ENCODE measurements at places on chromosomes 7 and 10.

GRCh38 chr7:37372750-37373149 is 75.9 kb downstream of the ELMO1 start:
- DNase-seq: no peak

GRCh38 chr7:7102906-7103305 is 79.4 kb upstream of the C1GALT1 start:
- DNase-seq: no peak

DNA sequence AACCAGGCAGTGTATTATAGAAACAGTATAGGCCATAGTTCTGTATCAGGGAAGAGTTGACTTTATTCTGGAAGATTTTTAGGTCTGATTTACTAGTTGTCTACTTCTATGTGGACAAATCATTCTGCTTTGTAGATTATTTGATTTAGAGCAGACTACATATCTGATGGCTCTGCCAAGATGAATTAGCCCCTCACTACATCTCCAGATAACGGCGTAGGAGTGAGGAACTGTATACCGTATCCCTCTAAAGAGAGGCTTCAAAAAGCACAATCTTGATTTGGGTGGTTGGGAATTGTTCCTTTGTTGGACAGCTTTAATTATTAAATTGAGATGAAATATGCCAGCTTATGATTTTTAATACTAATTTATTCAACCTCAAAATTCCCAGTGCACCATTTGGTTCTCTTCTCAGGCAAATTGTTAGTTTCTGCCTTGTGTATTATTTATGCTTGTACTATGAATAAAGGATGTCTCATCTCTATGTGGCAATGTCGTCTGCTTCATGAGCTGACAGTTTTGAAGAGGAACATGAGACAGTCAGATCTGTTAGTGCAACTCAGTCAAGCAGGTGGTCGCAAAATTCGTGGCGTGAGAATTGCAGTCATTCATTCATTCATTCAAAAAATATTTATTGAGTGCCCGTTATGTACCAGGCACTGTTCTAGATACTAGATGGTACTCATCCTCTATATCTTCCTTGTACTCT is 422.8 kb downstream of the EXOC4 start:
- DNase-seq: no peak

- no peak for DNase-seq
Observed at GRCh38 chr7:1054861-1055450, 10.6 kb downstream of the GPR146 start.

- no peak for DNase-seq
Observed at GRCh38 chr10:120335553-120335952, 121.5 kb upstream of the PLPP4 start.

GRCh38 chr7:36036590-36036989 is 116.5 kb upstream of the EEPD1 start:
- no peak for DNase-seq

- no peak for DNase-seq
Observed at GRCh38 chr7:29084832-29085231, 61.5 kb downstream of the CPVL start.

DNA sequence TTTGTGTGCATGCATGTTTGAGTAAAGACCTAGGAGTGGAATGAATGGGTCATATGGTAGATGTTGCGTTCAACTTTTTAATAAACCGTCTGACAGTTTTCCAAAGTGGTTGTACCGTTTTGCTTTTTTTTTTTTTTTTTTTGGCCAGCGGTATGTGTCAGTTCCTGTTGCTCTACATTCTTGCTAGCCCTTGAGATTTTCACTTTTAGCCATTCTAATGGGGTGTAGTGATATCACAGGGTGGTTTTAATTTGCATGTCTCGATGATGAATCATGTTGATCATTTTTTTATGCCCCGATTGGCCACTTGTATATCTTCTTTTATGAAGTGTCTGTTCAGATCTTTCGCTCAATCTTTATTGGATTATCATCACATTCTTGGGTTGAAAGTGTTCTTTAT is 320.7 kb downstream of the CAMK1D start:
- no peak for DNase-seq

GRCh38 chr7:109529712-109530111 is 960.0 kb downstream of the DNAJB9 start:
- no peak for DNase-seq

DNA sequence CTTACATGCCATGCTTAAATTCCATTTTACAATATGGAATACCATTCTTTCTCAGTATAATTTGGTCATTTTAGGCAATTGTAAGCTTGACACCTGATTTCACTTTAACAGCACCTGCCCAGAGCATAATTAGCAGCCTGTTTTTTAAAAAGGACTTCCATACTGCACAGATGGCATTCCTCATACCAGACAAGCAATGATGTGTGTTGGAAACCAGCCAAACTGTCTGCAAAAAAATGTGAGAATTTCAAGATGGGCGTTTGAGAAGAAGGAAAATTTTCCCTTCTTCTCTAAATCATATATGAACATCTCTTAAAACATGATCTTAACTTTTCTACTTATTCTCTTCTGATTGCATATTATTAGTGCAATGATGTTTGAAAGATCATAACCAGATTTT is 40.4 kb upstream of the AGMO start:
- no peak for DNase-seq

GRCh38 chr10:77045085-77045484 is 592.5 kb downstream of the KCNMA1 start:
- no peak for DNase-seq

DNA sequence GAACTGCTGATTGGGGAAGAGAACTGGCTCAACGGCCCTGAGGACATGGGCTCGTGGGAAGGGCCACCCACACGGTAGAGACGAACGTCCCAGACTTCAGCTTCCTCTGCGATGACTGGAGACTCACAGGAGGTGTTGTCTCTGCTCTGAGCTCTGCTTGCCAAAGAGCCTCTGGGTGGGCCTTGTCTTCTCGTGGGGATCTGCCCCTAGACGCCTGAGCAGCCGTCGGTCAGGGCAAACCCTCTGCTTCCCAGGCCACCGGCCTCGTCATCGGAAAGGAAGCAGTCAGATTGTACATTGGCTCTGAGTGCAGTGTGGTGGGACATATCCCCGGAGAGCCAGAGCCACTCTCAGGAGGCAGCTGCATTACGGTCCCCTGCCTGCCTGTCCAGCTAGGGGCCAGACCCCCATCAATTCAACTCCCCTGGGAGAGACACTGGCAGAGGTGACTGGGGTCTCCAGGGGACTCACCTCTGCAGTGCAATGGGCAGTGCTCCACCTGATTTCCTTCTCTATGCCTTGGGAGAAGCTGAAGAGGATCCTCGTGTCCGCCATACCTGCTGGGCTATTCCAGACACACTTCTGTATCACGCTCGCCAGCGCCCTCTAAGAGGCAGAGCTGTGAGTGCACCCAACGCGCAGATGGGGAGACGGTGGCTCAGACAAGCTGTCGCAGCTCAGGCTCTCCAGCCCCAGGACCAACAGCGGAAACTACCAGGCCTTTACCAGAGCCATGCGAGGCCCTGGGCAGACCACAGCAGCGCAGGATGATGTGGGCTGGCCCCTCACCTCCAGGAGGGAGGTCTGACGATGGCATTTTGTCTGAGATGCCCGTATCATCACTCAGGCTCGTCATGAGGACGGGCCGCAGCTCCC is 227.4 kb downstream of the TCERG1L start:
- no peak for DNase-seq

Data from HuH-7 (cell line).